ENCODE measurements at places on chromosomes 13 and 19.

DNA sequence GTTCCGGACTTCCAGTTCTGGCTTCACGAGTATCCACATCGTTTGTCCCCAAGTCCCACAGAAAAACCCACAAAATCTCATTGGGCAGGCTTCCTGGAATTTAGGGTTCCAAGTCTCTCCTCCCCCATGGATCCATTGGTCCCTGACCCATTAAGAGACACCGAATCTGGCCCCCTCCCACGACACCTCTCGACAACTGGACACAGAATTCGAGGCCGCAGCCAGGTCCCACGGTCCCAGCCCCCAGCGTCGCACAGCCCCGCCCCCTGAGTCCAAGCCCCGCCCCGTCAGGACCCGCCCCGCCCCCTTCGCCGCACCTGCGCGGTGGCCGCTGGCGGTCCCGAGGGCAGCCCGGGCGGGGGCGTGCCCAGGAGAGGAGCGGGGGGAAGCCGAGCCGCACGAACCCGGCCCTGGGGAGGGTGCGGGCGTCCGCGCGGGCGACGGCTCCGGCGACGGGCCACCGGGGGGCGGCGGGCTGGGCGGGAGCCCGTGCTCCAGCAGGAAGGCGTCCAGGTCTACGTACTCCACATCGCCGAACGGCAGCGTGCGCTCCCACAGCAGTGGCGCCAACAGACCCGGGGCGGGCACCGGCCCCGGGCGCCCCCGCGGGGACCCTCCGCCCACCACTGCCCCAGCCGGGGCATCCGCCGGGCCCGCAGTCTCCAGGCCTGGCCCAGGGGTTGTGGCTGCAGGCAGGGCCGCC is 1.8 kb downstream of the DBP start:
- H3K36me3 ChIP-seq, result peaks cover 5% of the 10 kb centered on the region
- peak overlapping the region; percentile 89 for H3K4me3 ChIP-seq

DNA sequence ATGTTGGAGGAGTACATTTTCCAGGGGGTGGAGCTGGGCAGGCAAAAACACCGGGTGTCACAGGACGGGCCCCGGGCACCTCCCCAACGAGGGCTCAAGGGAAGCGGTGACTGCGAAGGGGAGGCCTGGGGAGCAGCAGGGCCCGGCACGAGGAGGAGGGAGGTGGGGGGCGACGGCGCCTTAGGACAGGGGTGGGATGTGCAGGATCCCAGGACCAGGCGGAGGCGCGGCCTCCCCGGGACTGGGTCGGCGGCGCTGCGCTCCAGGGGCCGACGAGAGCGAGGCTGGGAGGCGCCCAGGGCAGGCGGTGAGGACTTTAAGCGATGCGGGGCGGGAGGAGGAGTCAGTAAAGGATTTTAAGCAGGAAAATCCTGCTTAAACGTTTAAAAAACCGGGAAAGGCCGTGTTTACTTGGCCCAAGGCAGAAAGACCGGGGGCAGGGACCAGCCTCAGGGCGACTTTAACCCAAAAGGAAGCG is 427 bp downstream of the ZNF160 start:
- DNase-seq, result no peak
- H3K36me3 ChIP-seq, result peaks cover 13% of the 10 kb centered on the region
- peak overlapping the region; percentile 69 for H3K4me3 ChIP-seq

- no peak for DNase-seq
- no peaks in the 10 kb centered on the region for H3K27me3 ChIP-seq
- H3K27ac ChIP-seq, result no peak overlapping the region
- no peaks in the 10 kb centered on the region for H3K36me3 ChIP-seq
- H3K4me1 ChIP-seq, result peaks cover 6% of the 10 kb centered on the region
Measured at GRCh38 chr19:50512112-50512998, 1.4 kb downstream of the ASPDH start.

- no peaks in the 10 kb centered on the region for H3K4me1 ChIP-seq
- H3K27me3 ChIP-seq, result peaks cover 19% of the 10 kb centered on the region
- no peak overlapping the region for H3K27ac ChIP-seq
- H3K4me3 ChIP-seq, result no peak overlapping the region
- DNase-seq, result no peak
- H3K36me3 ChIP-seq, result no peaks in the 10 kb centered on the region
Measured at GRCh38 chr19:55454787-55455243, 6.6 kb downstream of the ISOC2 start.

DNA sequence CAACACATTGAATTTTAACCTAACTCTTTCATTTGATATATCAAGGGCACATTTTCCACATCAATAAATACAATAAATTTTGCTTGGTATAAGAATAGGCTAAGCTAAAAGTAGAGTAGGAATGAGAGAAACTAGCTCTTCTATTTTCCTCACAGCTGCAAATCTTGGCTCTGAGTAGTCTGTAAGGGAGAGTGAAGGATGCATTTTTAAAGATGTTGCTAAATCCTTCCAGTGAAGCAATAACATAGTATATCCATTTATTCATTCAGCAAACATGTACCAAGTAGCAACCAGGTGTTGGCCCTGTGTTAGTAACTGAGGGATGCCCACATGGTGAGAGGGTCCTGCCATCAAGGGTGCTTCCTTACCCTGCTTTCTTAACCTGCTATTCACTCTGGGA is 799.9 kb downstream of the PCDH9 start:
- H3K36me3 ChIP-seq, result no peaks in the 10 kb centered on the region
- no peak for DNase-seq
- no peak overlapping the region for H3K4me3 ChIP-seq
- no peaks in the 10 kb centered on the region for H3K4me1 ChIP-seq
- H3K27me3 ChIP-seq, result no peaks in the 10 kb centered on the region
